T-helper 17 cell (primary cell): ENCODE measurements at places on chromosomes 2 and 18.

GRCh38 chr2:241064802-241065354, 37.2 kb downstream of the MTERF4 start:
- no peak overlapping the region for H3K27ac ChIP-seq
- no peaks in the 10 kb centered on the region for H3K27me3 ChIP-seq
- H3K4me3 ChIP-seq = no peak overlapping the region
- DNase-seq = no peak
- H3K4me1 ChIP-seq = peaks cover 9% of the 10 kb centered on the region

GRCh38 chr2:240589375-240589774, 2.8 kb downstream of the CAPN10 start:
- H3K27ac ChIP-seq = no peak overlapping the region
- no peaks in the 10 kb centered on the region for H3K27me3 ChIP-seq
- no peak for DNase-seq
- no peak overlapping the region for H3K4me3 ChIP-seq
- H3K4me1 ChIP-seq = peaks cover 33% of the 10 kb centered on the region

- no peak overlapping the region for H3K27ac ChIP-seq
- no peak overlapping the region for H3K4me3 ChIP-seq
Measured at GRCh38 chr2:189249171-189249570, 69.6 kb upstream of the COL5A2 start.

GRCh38 chr2:207423886-207424285, 105.9 kb upstream of the CREB1 start:
- no peak for DNase-seq
- no peaks in the 10 kb centered on the region for H3K4me1 ChIP-seq
- no peak overlapping the region for H3K4me3 ChIP-seq
- H3K27ac ChIP-seq = no peak overlapping the region
- no peaks in the 10 kb centered on the region for H3K36me3 ChIP-seq

- H3K27ac ChIP-seq = no peak overlapping the region
- no peak for DNase-seq
- H3K4me3 ChIP-seq = no peak overlapping the region
- H3K4me1 ChIP-seq = peaks cover 3% of the 10 kb centered on the region
- H3K27me3 ChIP-seq = peaks cover 18% of the 10 kb centered on the region
- H3K36me3 ChIP-seq = no peaks in the 10 kb centered on the region
Measured at GRCh38 chr2:240440704-240441320, 5.3 kb downstream of the GPC1 start.

DNA sequence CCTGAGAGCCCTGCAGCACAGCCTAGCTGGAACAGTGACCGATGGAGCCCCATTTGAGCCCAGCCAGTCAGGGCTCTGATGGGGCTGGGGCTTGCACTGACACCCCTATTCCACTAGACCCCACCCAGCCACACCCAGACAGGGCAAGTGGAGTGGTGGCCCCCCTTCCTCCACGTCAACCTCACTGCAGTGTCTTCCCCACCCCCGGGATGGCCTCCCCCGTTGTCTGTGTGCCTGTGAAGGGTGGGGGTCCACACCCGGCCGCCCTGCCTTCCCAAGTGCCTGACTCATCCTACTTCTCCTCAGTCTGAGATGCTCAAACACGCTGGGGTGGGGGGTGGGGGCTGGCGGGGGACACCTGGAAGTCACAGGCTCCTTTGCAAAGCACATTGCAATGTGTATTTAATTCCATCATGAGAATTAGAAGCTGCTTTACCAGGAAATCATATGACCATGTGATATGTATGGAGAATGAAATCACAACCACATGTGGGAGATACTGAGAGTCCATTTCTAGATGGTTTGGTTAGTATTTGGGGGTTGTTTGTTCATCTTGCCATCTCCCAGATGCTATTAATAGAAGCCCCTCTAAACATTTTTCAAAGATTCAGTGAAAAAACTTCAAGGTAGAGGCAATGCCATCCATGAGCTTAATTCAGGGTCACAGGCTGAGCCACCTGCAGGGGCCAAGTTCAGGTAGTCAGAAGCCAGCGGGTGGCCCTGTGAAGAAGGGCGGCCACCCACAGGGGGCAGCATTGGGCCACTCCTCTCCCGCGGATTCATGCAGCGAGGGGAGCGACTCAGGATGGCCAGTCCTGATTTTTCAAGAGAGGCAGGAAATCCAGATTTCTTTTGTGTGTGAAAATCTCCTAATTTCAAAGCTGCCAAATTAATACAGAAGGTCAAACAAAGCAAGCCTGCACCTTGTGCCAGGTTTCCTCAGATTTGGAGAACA, 22.7 kb upstream of the GMPPA start:
- peaks cover 23% of the 10 kb centered on the region for H3K27me3 ChIP-seq
- peak; percentile 52 for DNase-seq
- H3K36me3 ChIP-seq = peaks cover 3% of the 10 kb centered on the region
- no peak overlapping the region for H3K4me3 ChIP-seq

GRCh38 chr2:239035361-239035814, 187.5 kb downstream of the TWIST2 start:
- no peak overlapping the region for H3K27ac ChIP-seq
- H3K4me3 ChIP-seq = no peak overlapping the region
- H3K27me3 ChIP-seq = peaks cover 20% of the 10 kb centered on the region
- no peaks in the 10 kb centered on the region for H3K36me3 ChIP-seq

DNA sequence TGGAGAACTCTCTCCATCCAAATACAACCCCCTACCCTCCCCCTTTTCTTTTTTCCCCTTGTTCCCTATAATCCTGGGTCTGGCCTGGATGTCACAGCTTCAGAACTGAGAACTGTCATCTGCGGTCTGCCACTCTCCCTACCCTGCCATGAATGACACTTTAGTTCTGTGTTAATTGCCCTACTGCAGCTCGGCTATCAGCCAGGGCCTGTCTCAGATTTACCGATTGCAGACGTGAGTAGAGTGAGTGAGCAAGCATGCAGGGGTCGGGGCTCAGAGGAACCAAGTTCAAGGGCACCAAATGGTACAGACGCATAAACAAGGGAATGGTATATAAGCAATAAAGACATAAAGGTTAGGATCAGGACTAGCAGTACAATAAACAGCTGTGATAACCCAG, 967.8 kb downstream of the BCL11A start:
- no peaks in the 10 kb centered on the region for H3K4me1 ChIP-seq
- no peak overlapping the region for H3K27ac ChIP-seq
- no peaks in the 10 kb centered on the region for H3K27me3 ChIP-seq
- DNase-seq = no peak
- no peaks in the 10 kb centered on the region for H3K36me3 ChIP-seq
- no peak overlapping the region for H3K4me3 ChIP-seq

- DNase-seq = no peak
- no peak overlapping the region for H3K4me3 ChIP-seq
- no peaks in the 10 kb centered on the region for H3K36me3 ChIP-seq
- H3K27ac ChIP-seq = no peak overlapping the region
Measured at GRCh38 chr2:137942037-137942832, 22.0 kb upstream of the HNMT start.
